ENCODE measurements at places on chromosomes 12 and 14.

DNA sequence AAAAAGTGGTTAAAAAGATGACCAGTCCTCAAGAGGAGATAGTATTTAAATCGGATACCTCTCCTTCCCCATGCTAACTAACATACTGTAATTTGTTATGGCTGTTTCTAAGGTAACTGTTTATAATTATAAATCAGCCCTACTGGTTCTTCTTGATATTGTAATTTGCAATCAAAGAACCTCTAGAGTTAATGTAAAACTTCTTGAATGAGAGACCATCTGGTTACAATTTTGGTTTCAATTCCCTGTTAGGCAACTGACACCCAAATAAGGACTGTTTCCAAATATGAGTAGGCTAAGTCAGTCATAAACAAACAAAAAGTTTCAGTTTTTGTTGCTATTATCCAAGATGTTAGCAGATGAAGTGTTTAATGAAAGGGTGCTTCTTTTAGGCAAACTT, 120.2 kb upstream of the DNM1L start:
- no peak for DNase-seq

GRCh38 chr12:57063991-57064685, 14.2 kb upstream of the MYO1A start:
- no peak for DNase-seq

DNA sequence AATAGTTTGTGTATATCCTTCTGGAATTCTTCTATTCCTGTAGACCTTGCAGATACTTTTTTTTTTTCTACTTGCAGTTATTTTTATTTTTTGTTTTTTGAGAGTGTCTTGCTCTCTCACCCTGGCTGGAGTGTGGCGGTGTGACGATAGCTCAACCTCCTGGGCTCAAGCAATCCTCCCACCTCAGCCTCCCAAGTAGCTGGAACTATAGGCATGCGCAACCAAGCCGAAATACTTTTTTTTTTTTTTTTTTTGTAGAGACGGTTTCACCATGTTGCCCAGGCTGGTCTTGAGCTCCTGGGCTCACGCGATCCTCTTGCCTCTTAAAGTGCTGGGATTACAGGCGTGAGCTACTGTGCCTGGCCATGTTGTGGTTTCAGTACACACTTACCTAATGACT, 10.0 kb downstream of the TULP3 start:
- DNase-seq = no peak

GRCh38 chr12:104624529-104624928, 167.8 kb downstream of the CHST11 start:
- DNase-seq = no peak

GRCh38 chr14:86003998-86004397, 474.1 kb downstream of the FLRT2 start:
- DNase-seq = no peak

- DNase-seq = no peak
Observed at GRCh38 chr14:34643361-34643760, 13.4 kb upstream of the SNX6 start.
